Small intestine (tissue), 16 donors: ENCODE measurements at places on chromosomes 1 and 21.

DNA sequence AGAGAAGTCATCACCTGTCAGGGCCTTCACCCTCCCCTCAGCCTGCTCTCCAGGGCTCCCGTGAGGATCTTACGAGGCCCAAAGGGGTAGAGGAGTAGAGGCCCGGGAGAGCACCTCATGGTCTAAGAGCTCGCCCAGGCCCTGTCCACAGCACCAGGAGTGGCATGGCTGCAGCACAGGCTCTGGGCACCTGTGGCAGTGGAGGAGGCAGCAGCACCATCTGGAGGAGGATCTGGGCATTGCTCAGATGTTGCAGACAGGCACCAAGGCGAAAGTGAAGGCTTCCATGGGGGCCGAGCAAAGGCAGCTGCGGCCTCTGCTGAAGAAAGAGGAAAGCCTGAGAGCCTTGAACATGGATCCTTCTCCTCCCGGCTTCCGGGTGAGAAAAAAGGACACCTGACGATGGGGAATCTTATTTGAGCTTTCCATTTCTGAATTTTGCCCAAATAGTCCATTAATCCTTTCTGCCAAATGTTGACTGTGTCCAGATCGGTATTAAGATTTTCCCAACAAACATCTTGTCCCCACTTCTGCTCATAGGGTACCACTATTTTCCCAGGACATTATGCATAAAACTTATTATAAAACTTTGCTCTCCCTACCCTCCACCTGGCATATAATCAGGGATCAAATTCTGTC is 604.7 kb downstream of the PTPRC start:
- no peak overlapping the region for H3K27ac ChIP-seq
- H3K27me3 ChIP-seq: no peaks in the 10 kb centered on the region
- no peaks in the 10 kb centered on the region for H3K4me1 ChIP-seq
- no peaks in the 10 kb centered on the region for H3K36me3 ChIP-seq
- no peak overlapping the region for H3K4me3 ChIP-seq

- H3K27me3 ChIP-seq: no peaks in the 10 kb centered on the region
- DNase-seq: no peak
- no peak overlapping the region for H3K27ac ChIP-seq
- no peaks in the 10 kb centered on the region for H3K36me3 ChIP-seq
- H3K4me3 ChIP-seq: no peak overlapping the region
Observed at GRCh38 chr1:201508809-201509208, 1.9 kb upstream of the CSRP1 start.

- peak overlapping the region; percentile 77 for H3K27ac ChIP-seq
- no peak overlapping the region for H3K4me3 ChIP-seq
- peak; percentile 90 for DNase-seq
- no peaks in the 10 kb centered on the region for H3K27me3 ChIP-seq
Observed at GRCh38 chr1:227357171-227357926, 39.1 kb upstream of the CDC42BPA start.

- peak; percentile 9 for DNase-seq
- no peak overlapping the region for H3K27ac ChIP-seq
- H3K27me3 ChIP-seq: no peaks in the 10 kb centered on the region
Observed at GRCh38 chr1:231192620-231193163, 30.8 kb downstream of the TRIM67 start.

DNA sequence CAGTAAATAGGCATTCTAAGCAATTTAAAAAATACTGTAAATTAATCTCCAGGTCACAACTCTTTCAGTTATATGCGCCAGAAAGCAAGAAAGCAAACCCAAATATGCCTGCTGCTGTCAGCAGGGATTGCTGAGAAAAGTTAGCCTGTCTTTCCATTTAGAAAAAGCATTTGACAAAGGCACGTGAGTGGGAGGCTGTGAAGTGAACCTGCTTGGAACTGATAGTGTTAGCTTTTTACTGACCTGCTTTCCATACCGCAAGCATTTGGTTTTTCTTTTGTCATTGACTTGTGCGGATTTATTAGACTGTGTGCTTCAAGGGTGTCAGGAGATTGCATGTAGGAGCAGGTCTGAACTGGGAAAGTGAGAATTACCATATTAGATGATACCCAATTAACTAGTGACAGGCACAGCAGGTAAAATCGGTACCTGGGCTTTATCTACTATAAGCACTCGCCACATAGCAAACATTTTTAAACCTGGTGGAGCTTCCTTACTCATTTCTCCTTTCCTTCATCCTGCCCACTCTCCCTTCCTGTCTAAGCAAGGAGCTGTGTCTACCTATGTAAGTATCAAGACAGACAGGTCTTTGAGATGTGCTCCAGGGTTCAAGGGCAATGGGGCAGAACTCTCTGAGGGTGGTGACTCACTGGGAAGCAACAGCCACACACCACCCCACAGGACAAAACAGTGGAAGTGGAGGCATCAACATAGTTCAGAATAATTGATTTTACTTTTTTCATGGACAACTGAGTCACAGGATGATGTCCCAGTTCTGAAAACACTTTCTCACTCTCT is 323.9 kb downstream of the DISC1 start:
- H3K27me3 ChIP-seq: no peaks in the 10 kb centered on the region
- no peak for DNase-seq
- no peaks in the 10 kb centered on the region for H3K36me3 ChIP-seq
- H3K4me3 ChIP-seq: no peak overlapping the region
- H3K4me1 ChIP-seq: no peaks in the 10 kb centered on the region
- no peak overlapping the region for H3K27ac ChIP-seq

GRCh38 chr1:89883030-89883379 is 62.2 kb downstream of the LRRC8D start:
- no peak overlapping the region for H3K27ac ChIP-seq
- H3K4me3 ChIP-seq: no peak overlapping the region
- no peaks in the 10 kb centered on the region for H3K4me1 ChIP-seq
- H3K36me3 ChIP-seq: no peaks in the 10 kb centered on the region
- H3K27me3 ChIP-seq: no peaks in the 10 kb centered on the region
- DNase-seq: no peak
